ENCODE measurements at places on chromosomes 6 and 20. TPM values are rescaled to one million over a fixed set of nuclear protein-coding genes. Genes with fewer than 3 reads are reported as not detected.

ELOVL2 gene
- total RNA-seq = 30.4 TPM

THEMIS gene
- total RNA-seq = not detected

REM1 gene
- total RNA-seq = not detected

FAM83C gene
- not detected for total RNA-seq

ARHGAP40 gene
- total RNA-seq = not detected

NANP gene
- total RNA-seq = 10.3 TPM

PAX1 gene
- total RNA-seq = not detected

SEL1L2 gene
- total RNA-seq = not detected

OPRL1 gene
- 3.2 TPM for total RNA-seq

PNPLA1 gene
- not detected for total RNA-seq

DNA sequence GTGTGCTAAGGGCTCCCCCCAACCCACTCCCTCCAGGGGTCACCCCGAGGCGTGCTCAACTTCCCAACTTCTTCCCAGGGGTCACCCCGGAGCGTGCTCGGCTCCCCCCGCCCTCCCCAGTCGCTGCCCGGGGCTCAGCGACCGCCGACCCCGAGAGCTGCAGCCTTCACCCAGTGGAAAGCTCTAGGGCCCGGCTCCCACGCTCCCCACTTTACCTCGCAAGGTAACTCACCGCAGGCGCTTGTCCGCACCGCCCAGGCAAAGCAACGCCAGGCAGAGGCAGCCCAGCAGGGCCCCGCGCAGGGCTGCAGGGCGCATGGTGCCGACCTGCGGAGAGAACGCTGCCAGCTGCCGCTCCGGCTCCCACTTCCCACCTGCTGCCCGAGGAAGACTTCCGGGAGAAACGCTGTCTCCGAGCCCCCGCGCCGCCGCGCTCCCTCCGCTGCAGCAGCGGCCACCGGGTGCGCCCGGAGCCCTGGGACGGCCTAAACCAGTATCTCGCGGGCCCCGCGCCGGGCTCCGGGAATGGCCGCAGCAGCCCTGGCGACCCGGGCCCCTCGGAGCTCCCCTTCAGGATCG is 396 bp downstream of the RNASET2 start:
- DNase-seq = no peak

GRCh38 chr6:45422503-45423110 is 44.9 kb upstream of the SUPT3H start:
- DNase-seq = peak; percentile 33

DNA sequence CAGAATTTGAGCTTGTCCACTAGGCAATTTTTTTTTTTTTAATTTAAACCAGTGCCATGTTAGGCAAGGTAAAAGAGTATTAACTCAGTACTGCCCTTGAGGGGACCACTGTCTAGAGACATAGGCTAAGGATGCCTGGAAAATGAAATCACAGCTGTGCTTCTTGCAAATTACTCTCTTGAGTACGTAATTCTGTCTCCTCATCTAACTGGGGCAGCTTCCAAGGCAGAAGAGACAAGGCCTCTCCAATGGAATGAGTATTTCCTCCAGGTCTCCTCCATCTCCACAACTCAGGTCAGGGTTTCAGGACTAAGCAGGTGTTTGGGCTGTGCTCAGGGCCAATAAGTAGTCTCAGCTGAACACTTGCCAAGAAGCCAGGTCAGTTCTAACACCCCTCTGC is 33.8 kb upstream of the MRPS10 start:
- no peak for DNase-seq

DNA sequence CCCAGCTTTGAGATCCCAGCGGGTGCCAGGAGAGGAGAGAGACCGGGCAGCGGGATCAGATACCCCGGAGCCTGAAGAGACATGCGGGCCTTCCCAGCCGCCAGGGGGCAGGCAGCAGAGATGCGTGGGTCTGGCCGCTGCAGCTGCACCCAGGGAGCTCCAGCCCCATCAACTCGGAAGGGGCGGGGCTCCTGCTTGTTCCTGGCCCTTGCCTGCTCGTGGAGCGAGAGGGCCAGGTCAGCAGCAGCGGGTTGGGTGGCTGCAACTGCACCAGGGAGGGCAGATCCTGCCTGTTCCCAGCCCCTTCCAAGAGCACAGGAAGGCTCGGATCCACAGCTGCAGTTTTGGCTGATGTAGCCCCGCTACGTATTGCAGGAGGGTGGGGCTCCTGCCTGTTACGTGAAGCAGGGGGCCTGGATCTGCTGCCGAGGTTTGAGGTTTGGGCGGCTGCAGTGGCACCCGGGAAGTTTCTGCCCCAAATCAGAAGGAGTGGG is 532.8 kb downstream of the RFPL4B start:
- DNase-seq = no peak

DNA sequence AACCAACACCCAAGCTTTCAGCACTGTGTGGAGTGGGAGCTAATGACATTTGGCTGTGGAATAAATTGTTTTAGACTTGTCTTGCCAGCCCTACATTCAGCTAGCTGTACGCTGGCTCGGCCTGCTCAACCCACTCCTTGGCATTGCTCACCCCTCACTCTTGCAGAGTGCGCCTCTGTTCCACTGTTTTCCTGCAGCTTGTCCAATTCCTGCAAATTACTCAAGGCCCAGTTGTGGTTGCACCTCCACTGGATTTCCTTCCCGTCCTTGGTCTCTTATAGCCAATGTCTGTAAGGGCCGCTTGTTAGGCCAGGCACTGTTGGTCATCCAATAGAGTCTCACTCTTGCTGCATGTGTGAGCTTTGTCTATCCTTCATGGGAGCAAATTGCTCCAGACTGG is 289.2 kb upstream of the RNF24 start:
- no peak for DNase-seq

DNA sequence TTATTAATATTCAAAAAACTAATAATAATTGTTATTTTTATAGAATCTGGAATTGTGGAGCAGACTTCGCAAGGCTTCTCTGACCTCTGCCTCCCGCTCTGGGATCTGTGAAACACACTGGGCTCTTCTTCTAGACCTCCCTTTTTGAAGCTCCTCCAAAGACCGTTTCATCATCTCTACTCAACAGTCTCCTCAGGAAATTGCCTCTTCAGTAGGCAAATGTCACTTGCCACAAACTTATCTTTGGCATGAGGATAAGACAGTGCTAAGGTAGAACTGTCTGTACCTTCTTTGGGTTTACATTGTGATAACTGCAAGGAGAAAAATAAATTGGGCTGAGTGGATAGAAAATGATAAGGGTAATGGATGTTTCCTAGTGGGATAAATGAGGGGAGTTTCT is 2.3 kb upstream of the MAS1L start:
- no peak for DNase-seq

GRCh38 chr6:154578004-154578559 is 67.6 kb upstream of the CNKSR3 start:
- DNase-seq = no peak

DNA sequence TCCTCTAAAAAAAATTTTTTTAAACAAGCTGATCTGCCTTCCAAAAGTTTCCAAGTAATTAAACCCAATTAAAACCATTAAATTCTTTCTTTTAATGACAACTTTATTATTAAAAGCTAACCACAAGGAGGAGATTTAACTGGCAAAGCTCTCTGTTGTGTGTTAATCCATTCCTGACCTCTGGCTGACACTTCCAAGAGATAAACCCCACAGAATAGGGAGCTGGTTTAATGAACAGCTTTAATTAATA is 230.8 kb downstream of the EYA2 start:
- DNase-seq = no peak

DNA sequence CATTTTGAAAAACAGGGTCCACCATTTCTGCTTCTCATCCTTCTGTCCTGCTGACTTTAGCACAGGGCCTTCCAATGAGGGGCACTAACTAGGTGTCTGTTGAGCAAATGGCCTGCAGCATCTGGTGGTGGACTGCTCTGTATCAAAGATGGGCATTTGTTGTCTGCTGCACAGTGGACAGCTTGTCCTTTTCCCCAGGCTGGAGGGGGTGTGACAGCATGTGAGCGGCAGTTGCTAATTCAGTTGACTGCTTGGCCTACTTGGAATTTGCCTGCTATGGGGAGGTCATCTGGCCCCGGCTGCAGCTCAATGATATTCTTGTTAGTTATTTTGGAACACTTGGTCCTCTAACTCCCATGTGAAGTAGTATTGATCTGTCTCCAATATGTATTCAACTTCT is 93.7 kb downstream of the SH3BGRL2 start:
- peak; percentile 86 for DNase-seq

DNA sequence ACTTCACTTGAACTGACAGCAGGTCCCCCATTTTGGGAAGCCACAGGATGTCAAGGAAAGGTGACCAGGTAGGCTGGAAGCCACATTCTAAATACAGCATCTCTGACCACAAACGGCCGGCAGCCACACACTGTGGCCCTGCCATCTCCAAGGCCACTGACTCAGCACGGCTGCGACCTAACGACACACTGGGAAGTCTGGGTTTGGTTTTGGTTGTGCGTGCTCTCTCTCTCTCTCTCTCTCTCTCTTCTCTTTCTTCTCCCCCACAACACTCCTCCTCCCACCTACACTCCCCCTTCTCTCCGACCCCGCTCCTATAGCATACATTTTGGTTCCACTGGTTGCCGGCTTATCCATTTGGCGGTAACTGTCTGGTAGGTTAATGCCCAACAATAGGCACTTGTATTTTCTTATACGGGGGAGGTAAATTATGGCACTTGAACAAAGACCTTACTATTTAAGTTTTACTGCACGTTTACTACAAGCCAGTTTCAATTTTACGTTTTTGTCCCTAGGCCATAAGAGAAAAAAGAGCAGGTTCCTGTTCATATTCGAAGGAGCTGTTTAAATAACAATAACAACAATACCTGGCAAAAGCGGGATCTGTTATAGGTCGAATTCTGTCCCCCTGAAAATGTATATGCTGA is 103.6 kb downstream of the GMDS start:
- DNase-seq = peak; percentile 42

DNA sequence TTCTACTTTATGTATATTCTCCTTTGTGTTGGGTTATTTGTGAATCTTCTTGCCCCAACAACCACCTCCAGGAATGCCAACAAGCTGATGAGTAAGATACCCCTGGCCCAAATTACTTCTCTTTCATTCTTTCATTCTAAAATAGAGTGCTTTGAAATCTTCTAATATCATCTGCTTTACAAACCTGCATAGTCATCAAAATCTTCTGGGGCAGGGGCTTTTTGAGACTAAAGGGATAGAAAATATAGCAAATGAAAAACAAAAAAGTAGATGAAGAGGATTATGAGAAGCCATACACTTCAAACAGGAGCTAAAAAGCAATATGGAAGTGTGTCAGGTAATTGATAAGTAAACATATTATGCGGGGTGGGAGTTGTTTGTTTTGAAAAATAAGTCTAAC is 150.7 kb upstream of the SOX4 start:
- DNase-seq = no peak

GRCh38 chr6:83114164-83114563 is 46.7 kb downstream of the DOP1A start:
- DNase-seq = no peak

GRCh38 chr6:146587459-146587858 is 11.3 kb upstream of the ADGB start:
- DNase-seq = no peak

GRCh38 chr6:35391240-35391968 is 49.0 kb downstream of the PPARD start:
- no peak for DNase-seq

DNA sequence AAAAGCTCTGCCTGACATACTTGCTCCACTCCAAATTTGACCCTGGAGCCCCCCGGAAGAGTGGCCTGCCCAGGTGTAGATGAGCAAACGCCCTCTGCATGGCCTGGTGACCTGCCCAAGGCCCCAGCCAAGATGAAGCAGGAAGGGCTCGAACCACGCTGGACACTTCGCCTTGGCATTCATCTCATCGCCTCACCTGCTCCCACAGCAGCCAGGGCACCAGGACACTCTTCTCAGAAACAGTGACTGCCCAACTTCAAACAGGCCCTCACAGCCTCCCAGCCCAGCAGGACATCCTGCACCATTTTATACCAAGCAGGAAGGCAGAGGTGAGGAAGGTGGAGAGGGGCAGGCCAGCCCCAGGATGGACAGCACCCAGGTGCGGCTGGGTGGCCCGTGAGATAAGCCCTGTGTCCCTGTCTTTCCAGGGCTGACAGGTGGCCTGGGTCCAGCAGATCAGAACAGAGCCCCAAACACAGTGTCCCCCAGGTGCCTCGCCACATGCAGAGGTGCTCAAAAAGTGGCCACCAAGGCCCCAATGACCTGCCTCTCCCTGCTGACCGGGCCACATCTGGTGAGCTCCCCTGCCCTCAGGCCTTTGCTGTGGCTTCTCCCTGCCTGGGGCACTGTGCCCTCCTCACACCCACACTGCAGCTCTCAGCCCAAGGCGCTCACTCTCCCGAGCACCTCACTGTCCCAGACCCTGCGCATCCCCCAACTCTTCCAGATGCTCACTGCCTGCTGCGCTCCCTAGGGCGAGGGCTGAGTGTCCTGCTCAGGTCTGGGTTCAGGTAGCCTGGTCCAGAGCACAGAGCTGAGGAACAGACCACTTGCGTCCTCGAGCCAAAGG is 7.2 kb downstream of the ACSS1 start:
- no peak for DNase-seq
